ENCODE measurements at places on chromosomes 3 and 15. TPM values are rescaled to one million over a fixed set of nuclear protein-coding genes. Genes with fewer than 3 reads are reported as not detected.

STRIT1 gene
- total RNA-seq = not detected

GOLGA8G gene
- total RNA-seq = not detected

CDHR4 gene
- total RNA-seq = 0.19 TPM

EIF3J gene
- total RNA-seq = 120 TPM

- DNase-seq = no peak
Measured at GRCh38 chr15:95761501-95762165, 568.9 kb upstream of the NR2F2 start.

GRCh38 chr15:95368191-95368590, 962.3 kb upstream of the NR2F2 start:
- DNase-seq = no peak

GRCh38 chr15:32818758-32819447, 101.1 kb downstream of the GREM1 start:
- DNase-seq = peak; percentile 25

- no peak for DNase-seq
Measured at GRCh38 chr3:11390411-11391131, 118.4 kb downstream of the ATG7 start.

All from HFFc6 (cell line).